ENCODE measurements at places on chromosomes 11 and 22.

- DNase-seq, result no peak
Measured at GRCh38 chr11:95229199-95229992, 1.6 kb downstream of the SESN3 start.

DNA sequence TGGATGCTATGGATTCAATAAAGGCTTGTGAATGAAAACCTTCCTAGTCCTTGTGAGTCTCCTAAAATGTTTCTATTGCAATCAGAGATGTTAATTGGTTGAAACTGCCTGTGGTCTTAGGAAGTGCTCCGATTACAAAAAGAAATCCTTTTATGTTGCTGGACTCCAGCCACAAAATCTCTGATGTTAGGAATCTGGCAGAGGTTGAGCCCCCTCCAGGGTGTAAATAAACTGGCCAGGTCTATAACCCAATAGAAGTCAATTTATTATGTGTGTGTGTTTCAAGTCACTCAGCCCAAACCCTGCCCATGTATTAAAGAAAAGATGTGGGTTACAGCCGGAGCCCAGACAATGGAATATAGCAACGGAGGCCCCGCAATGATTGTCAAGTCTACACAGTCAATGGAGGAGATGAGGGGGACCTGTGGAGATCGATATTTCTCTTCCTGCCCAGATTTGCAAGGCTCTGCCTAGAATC, 218.1 kb upstream of the SORL1-AS1 start:
- no peak for DNase-seq

GRCh38 chr11:78381865-78382264, 35.8 kb downstream of the GAB2 start:
- no peak for DNase-seq

GRCh38 chr11:44058275-44058674, 7.8 kb upstream of the ACCS start:
- DNase-seq, result no peak

- no peak for DNase-seq
Measured at GRCh38 chr11:118635237-118635591, 27.8 kb downstream of the PHLDB1 start.

- no peak for DNase-seq
Measured at GRCh38 chr22:23565305-23565914, 14.7 kb downstream of the IGLL1 start.

- no peak for DNase-seq
Measured at GRCh38 chr22:39893526-39893925, at the start of gene ENTHD1. TSS of gene ENTHD1 (minus strand) at chr22:39893760. CDS start at chr22:39887748, 6,012 bp downstream.

- no peak for DNase-seq
Measured at GRCh38 chr11:94588366-94588942, 21.3 kb downstream of the PIWIL4 start.

DNA sequence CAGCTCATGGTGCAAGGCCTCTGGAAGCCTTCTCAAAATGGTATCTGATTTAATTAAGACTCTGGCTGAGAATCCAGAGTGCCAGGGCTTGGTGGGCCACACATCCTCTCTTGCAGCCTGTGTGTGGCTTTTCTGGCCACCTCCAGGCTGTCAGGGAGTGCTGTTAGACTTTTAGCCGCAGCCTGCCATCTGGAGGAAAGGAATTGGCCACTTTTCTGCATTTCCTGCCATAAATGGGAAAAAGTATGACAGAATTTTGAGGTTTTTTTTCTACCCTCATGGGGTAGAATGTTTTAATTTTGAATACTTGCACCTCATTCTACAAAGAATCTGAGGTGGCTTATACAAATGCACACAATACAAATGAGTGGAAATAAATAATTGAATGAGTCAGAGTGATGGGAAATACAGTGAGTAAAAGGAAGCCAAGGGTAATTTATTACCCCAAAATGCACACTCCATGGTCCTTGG, 218.4 kb downstream of the ADAMTS15 start:
- no peak for DNase-seq

GRCh38 chr11:106724293-106724892, 293.9 kb downstream of the GUCY1A2 start:
- DNase-seq, result no peak

DNA sequence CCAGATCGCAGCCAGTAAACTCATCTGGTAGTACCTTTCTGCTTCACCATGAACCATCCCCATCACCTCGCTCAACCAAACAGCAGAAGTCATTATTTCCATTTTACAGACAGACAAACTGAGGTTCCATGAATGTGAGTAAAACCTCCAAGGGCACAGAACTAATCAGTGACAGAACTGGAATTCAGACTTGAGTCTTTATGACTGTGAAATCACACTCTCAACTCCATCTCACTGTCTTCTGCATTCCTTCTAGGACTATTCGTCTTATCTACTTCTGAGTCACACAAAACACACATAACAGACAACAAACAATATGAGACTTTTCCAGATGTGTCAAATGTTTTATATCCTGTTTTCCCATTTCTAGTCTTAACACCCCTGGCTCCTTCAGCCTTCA, 9.3 kb upstream of the NUP50 start:
- no peak for DNase-seq

GRCh38 chr11:75339685-75340409, 11.6 kb downstream of the ARRB1 start:
- no peak for DNase-seq

DNA sequence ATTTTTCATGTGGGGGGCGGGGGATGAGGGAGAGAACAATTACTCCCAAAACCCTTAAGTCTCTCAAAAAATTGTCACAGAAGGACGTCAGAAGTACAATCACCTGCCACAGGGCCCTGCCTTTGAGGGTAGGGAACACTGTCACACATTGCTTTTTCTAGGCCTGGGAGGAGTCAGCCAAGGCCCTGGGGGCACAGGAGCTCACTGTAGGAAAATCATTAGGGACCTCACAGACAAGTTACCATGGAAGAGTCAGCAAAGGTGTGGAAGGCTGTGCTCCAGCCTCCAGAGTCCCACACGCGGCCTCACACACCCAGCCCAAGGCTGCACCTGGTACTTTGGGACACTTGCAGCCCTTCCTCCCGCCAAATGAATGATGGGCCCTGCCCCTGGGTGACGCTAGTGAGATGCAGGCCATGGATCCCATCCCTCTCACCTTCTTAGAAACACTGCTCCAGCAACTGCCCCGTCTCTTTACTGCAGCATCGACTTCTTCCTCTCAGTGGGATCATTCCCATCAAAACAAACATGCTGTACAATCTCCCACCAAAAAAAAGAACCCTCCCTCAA, 3.3 kb downstream of the PLEKHA7 start:
- DNase-seq, result no peak

- DNase-seq, result no peak
Measured at GRCh38 chr11:86810288-86810687, 9.9 kb downstream of the PRSS23 start.

Measured in activated T-cell treated with anti-CD3 and anti-CD28 coated beads for 48 hours (primary cell).